ENCODE measurements at places on chromosomes 5 and 9. TPM values are rescaled to one million over a fixed set of nuclear protein-coding genes. Genes with fewer than 3 reads are reported as not detected.

The GDA gene
- polyA plus RNA-seq = not detected

The PHPT1 gene
- polyA plus RNA-seq = 309 TPM

The GARIN3 gene
- 0.15 TPM for polyA plus RNA-seq

The NAIP gene
- polyA plus RNA-seq = 4.2 TPM

The OLFM1 gene
- polyA plus RNA-seq = not detected

The OR2K2 gene
- not detected for polyA plus RNA-seq

The BARHL1 gene
- not detected for polyA plus RNA-seq

The PCDHGA6 gene
- not detected for polyA plus RNA-seq

The CCDC183 gene
- 0.90 TPM for polyA plus RNA-seq

The CD74 gene
- 6,417 TPM for polyA plus RNA-seq

The MCCC2 gene
- 102 TPM for polyA plus RNA-seq

The PCDHA7 gene
- polyA plus RNA-seq = not detected

The MZB1 gene
- polyA plus RNA-seq = 360 TPM

The ORM2 gene
- polyA plus RNA-seq = not detected

The F12 gene
- polyA plus RNA-seq = 9.5 TPM

The IL7R gene
- 0.74 TPM for polyA plus RNA-seq

The ZNF300 gene
- polyA plus RNA-seq = 0.04 TPM

The FAM163B gene
- polyA plus RNA-seq = not detected

The SPATA31A1 gene
- not detected for polyA plus RNA-seq

The TPM2 gene
- polyA plus RNA-seq = 1.3 TPM

The MYOT gene
- 1.4 TPM for polyA plus RNA-seq

The TMOD1 gene
- 11.1 TPM for polyA plus RNA-seq

The CTXN3 gene
- not detected for polyA plus RNA-seq

The SPATA31E1 gene
- polyA plus RNA-seq = not detected

The PCDHA11 gene
- polyA plus RNA-seq = not detected

The STC2 gene
- 2.0 TPM for polyA plus RNA-seq

The ADRB2 gene
- polyA plus RNA-seq = 0.35 TPM

The IFNA13 gene
- polyA plus RNA-seq = not detected

The TAF11L10 gene
- polyA plus RNA-seq = not detected

The CDC20B gene
- 0.05 TPM for polyA plus RNA-seq

The PTGR1 gene
- polyA plus RNA-seq = 4.8 TPM

The SLC6A18 gene
- polyA plus RNA-seq = not detected

The OR13J1 gene
- polyA plus RNA-seq = not detected

The GFPT2 gene
- polyA plus RNA-seq = 0.19 TPM

The IL9 gene
- polyA plus RNA-seq = not detected

The SLC6A3 gene
- not detected for polyA plus RNA-seq

The RNF224 gene
- not detected for polyA plus RNA-seq

The SPACA9 gene
- polyA plus RNA-seq = 2.9 TPM

The EDIL3 gene
- 0.16 TPM for polyA plus RNA-seq

The SLC45A2 gene
- polyA plus RNA-seq = not detected

The SOX30 gene
- 0.09 TPM for polyA plus RNA-seq
